Muscle of leg (tissue), 16 donors: ENCODE measurements at places on chromosomes 12 and 14. TPM values are rescaled to one million over a fixed set of nuclear protein-coding genes. Genes with fewer than 3 reads are reported as not detected.

- H3K4me1 ChIP-seq: peaks cover 57% of the 10 kb centered on the region
- no peak overlapping the region for H3K4me3 ChIP-seq
- H3K36me3 ChIP-seq: no peaks in the 10 kb centered on the region
- DNase-seq: peak; percentile 72
Measured at GRCh38 chr14:75238756-75239455, 39.7 kb upstream of the FOS start.

The RALGAPA1 gene
- total RNA-seq: 46.0 TPM

The KCNC2 gene
- total RNA-seq: 0.22 TPM

DNA sequence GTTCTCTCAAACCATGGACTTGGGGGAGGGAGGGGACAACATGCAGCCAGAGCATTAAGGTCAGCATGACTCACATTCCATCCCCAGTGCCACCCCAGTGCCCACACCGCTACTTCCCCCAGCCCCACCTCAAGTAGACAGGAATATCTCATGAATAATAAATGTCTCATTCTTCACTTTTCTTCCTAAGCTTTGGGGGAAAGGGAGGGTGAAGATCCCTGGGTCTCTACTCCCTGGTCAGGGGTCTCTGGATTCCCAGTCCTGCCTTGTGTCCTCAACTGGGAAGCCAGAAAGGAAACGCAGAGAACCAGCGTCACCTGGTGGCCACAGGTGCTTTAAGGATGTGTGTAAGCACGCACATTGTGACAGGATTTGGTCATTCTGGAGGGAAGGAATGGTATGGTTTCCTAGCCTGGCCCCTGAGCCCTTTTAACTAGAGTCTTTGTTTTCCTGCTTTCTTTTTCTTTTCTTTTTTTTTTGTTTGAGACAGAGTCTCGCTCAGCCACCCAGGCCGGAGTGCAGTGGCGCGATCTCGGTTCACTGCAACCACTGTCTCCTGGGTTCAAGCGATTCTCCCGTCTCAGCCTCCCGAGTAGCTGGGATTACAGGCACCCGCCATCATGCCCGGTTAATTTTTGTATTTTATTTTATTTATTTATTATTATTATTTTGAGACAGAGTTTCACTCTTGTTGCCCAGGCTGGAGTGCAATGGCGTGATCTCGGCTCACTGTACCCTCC lies 3.4 kb downstream of the GPR84 start:
- peak; percentile 89 for DNase-seq
- peak overlapping the region; percentile 49 for H3K27ac ChIP-seq
- H3K4me1 ChIP-seq: peaks cover 46% of the 10 kb centered on the region

DNA sequence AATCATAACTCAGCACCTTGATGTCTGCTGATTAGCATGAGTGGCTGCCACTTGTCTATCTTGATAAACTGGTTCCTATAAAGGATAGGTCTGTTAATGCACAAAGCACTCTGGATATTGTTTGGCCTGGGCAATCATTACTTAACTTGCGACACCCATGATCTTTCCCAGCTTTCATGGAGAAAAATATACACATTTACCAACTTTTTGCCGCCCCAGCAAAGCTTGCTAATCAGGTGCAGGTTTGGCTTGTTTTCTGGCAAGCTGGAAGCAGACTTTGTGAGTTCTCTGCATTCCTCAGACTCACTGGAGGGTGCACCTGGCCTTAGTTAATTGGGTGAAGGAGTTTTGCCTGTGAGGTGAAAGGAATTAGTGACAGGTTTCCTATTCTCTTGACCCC lies 1126.4 kb upstream of the FLRT2 start:
- no peak overlapping the region for H3K4me3 ChIP-seq
- no peaks in the 10 kb centered on the region for H3K4me1 ChIP-seq
- H3K27me3 ChIP-seq: no peaks in the 10 kb centered on the region
- H3K36me3 ChIP-seq: no peaks in the 10 kb centered on the region
- no peak for DNase-seq

The EXOC5 gene
- 51.2 TPM for total RNA-seq

- no peaks in the 10 kb centered on the region for H3K36me3 ChIP-seq
- no peak for DNase-seq
- no peaks in the 10 kb centered on the region for H3K4me1 ChIP-seq
Measured at GRCh38 chr14:96962337-96962736, 165.2 kb downstream of the VRK1 start.

The LMO3 gene
- 1.8 TPM for total RNA-seq

DNA sequence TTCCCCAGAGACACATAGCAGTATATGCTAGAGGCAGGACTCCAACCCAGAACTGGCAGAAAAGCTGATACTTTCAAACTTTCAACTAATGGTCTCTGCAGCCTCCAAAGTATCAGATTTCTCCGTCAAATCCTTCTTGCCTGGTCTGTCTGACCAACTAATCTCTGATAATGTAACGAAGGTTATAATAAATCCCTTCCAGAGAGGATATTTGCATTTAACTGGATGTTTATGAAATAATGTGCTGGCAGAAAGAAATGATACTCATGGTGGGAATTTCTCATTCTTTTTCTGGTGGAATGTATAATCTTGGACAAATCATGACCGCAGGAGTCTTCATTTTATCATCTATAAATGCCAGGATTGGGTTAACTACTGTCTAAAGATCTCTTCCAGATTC lies 860.3 kb downstream of the DIO2 start:
- H3K36me3 ChIP-seq: no peaks in the 10 kb centered on the region
- DNase-seq: peak; percentile 13
- H3K27ac ChIP-seq: no peak overlapping the region
- no peaks in the 10 kb centered on the region for H3K27me3 ChIP-seq
- H3K4me1 ChIP-seq: no peaks in the 10 kb centered on the region

DNA sequence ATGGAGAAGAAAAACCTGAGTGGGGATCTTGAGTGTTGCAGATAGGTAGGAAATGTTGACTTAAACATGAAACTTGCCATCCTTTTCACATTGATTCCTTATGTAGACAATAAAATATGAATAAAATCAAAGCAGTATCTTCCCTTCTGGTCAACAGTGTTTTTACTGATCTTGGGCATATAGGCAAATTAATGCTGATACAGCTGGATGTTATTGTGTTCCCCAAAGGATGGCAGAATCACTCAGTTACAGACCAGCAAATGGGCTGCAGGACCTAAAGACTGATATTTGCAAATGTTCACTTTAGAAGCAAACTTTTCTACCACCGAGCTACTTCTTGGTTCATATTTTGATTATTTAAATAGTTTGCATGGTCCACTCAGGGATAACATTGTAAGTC lies 33.9 kb downstream of the MTHFD1 start:
- peaks cover 46% of the 10 kb centered on the region for H3K36me3 ChIP-seq
- no peak overlapping the region for H3K27ac ChIP-seq
- no peak for DNase-seq
- H3K4me3 ChIP-seq: no peak overlapping the region
- no peaks in the 10 kb centered on the region for H3K4me1 ChIP-seq

DNA sequence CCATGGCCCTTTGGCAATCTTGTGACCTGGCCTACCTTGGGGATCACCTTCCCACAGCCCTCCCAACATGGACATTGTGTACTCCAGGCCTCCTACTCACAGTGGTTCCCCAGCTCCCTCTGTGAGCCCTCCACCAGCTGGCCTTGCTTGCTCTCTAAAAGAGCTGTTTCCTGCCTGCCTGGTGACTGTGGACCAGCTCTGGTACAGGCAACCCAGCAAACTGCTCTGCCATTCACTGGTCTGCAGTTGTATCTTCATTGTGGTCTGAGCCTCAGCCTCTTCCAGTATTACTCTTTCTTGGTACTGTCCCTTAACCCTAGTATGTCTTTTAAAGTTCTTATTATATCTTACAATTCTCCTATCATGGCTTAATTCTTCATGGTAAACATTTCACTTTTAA lies 236.2 kb downstream of the KTN1 start:
- H3K27ac ChIP-seq: no peak overlapping the region
- no peak overlapping the region for H3K4me3 ChIP-seq
- no peaks in the 10 kb centered on the region for H3K4me1 ChIP-seq

DNA sequence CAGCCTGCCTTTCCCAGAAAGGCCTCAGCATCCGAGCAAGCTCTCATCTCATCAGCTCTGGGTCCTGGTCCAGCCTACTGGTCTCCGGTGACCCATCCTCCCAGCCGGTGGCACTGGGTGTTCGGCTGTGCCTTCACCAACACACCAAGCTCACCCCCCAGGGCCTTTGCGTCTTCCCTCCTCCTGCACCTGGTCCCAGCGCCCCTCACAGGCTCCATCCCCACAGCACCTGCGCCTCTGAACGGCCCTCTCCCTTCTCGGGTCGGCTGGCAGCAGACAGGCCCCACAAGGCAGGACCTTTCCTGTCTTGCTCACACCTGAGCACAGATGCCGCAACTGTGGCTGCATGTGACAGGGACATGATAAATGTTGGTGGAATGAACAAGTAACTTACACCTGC lies 13.1 kb downstream of the P2RX2 start:
- H3K4me1 ChIP-seq: no peaks in the 10 kb centered on the region
- H3K36me3 ChIP-seq: peaks cover 82% of the 10 kb centered on the region
- H3K27me3 ChIP-seq: no peaks in the 10 kb centered on the region
- no peak for DNase-seq
- no peak overlapping the region for H3K27ac ChIP-seq
- H3K4me3 ChIP-seq: no peak overlapping the region

The HSPB8 gene
- 125 TPM for total RNA-seq

DNA sequence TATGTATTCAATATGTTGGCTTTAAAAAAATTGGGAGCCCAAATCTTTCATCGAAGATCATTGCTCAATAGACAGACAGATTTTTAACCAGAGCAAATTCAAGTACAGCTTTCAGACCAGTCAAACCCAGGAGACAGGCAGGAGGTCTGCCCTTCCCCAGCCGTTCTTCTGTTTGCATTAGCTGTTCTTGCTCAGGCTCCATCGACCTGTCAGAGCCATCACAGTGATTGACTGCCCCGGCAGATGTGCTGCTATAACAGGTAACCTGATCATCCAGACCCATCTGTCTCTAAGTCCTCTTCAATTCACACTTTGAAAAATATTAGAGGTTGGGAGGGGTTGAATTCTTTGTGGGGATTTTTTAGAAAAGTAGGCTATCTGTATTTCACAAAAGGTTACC lies 453.5 kb downstream of the FOXG1 start:
- H3K4me3 ChIP-seq: no peak overlapping the region
- no peak overlapping the region for H3K27ac ChIP-seq
- no peak for DNase-seq
- no peaks in the 10 kb centered on the region for H3K27me3 ChIP-seq

- no peaks in the 10 kb centered on the region for H3K36me3 ChIP-seq
- no peak overlapping the region for H3K4me3 ChIP-seq
- no peak overlapping the region for H3K27ac ChIP-seq
- peak; percentile 92 for DNase-seq
Measured at GRCh38 chr12:58540480-58541299, 379.6 kb downstream of the LRIG3 start.

DNA sequence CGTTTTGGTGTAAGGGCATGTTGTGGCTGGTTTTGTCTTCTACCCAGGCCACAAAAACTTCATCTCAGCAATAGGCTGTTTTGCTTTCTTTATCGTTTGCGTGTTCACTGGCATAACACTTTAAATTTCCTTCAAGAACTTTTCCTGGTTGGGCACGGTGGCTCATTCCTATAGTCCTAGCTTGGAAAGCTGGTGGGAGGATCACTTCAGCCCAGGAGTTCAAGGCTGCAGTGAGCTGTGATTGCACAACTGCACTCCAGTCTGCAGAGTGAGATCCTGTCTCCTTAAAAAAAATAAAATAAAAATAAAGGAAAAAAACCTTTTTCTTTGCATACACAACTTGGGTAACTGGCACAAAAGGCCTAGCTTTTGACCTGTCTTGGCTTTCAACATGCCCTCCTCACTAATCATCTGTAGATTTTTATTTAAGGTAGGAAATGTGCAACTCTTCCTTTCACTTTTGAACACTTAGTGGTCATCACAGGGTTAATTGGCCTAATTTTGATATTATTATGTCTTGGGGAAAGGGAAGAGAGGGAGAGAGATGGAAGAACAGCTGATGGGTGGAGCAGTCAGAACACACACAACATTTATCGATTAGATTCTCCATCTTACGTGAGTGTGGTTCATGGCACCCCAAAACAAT lies 78.9 kb upstream of the PSMA6 start:
- H3K4me1 ChIP-seq: no peaks in the 10 kb centered on the region
- no peaks in the 10 kb centered on the region for H3K27me3 ChIP-seq
- no peak for DNase-seq
